Activated CD4-positive, alpha-beta T cell treated with anti-CD3 and anti-CD28 coated beads, Interleukin-2, amount 50 U/mL, for 4 hours (primary cell): ENCODE measurements at places on chromosomes 2 and 18.

- no peak for DNase-seq
Measured at GRCh38 chr2:72131371-72131891, 16.2 kb downstream of the CYP26B1 start.

DNA sequence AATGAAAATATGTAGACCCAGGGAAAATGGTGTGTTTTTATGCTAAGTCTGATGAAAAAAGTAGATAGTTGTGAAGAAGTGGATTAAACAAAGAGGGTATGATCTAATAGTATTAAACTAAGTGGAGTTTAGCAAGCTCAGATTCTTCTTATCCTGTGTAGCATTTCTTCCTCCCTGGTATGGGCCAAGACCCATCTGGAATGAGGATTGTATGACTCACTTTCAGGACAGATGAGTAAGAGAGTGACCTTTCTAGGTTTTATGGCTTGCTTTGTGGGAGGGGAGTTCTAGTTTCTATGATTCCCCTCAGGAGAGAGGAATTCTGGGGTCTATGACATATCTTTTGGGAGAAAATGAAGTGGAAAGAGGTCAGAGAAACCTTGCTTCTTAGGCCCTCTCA is 550.1 kb downstream of the SPAG16 start:
- no peak for DNase-seq

GRCh38 chr2:17208511-17208910 is 309.7 kb downstream of the RAD51AP2 start:
- DNase-seq, result no peak

DNA sequence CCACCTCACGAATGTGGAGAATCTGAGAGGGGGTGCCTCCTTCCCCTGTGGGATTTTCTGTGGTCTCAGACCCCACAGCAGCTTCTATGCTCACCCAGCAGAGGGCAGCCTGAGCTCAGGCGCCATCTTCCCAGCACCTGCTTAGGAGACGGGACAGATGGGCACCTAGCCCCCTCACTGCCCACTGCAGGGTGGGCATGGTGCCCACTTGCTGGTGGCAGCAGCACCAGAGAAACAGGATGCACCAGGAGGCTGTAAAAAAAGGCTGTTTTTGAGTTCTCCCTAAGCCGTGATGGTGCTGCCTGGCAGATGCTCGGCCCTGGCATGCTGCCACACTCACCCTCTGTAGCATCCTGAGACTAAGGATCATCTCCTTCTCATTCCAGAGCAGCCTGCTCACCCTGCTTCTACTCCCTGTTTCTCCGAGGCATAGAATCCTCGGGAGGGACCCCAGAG is 19.1 kb upstream of the SLC20A1 start:
- peak; percentile 49 for DNase-seq

GRCh38 chr2:231985823-231986261 is 24.3 kb downstream of the DIS3L2 start:
- no peak for DNase-seq

GRCh38 chr2:99414566-99414965 is 75.3 kb downstream of the REV1 start:
- no peak for DNase-seq

DNA sequence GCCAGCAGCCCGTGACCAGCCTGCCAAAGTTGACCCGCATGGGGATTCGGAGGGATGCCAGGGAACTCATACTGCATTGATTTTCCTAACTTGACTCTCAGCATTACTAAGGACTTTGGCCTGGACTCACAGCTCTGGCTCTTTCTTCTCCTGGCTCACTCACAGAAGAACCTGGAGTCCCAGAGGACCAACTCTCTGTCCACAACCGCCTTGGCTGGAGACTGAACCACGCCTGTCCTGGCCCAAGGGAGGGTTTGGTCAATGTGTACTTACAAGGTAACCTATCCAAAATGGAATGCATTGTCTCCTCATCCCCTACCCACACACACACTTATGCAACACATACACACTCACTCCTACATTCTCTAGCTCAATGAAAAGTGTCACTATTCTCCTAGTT is 135.6 kb upstream of the KLHL29 start:
- no peak for DNase-seq

DNA sequence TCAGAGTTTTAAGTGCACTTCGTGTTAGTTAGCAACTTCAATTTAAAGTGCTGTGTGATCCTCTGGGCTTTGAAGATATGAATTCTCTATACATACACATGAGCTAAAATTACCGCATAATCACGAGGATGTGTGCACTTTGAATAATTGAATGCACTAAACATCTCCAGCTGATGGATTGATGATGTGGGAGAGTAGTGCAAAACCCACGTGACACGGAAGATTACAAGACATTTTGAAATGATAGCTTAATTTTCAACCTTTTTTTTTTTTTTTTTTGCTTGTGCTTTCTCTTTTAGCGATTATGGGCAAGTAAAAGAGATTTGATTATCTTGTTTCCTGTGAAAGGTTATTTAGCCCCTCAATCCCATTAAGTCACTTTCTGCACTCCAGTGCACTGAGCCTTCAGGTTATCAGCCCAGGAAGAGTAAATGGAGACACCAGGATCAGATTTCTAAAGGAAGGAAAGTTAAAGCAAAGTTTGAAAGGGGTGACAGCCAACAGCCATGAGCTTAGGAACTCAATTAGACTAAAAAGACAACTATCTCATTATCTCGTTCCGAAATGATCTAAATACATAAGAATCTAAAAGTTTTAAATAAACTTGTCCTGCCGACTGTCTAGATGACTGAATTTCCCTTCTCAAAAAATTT is 81.6 kb downstream of the CDK15 start:
- no peak for DNase-seq

GRCh38 chr18:5538544-5538943 is 5.3 kb downstream of the EPB41L3 start:
- no peak for DNase-seq

GRCh38 chr2:56754627-56755026 is 570.8 kb downstream of the CCDC85A start:
- DNase-seq, result no peak

DNA sequence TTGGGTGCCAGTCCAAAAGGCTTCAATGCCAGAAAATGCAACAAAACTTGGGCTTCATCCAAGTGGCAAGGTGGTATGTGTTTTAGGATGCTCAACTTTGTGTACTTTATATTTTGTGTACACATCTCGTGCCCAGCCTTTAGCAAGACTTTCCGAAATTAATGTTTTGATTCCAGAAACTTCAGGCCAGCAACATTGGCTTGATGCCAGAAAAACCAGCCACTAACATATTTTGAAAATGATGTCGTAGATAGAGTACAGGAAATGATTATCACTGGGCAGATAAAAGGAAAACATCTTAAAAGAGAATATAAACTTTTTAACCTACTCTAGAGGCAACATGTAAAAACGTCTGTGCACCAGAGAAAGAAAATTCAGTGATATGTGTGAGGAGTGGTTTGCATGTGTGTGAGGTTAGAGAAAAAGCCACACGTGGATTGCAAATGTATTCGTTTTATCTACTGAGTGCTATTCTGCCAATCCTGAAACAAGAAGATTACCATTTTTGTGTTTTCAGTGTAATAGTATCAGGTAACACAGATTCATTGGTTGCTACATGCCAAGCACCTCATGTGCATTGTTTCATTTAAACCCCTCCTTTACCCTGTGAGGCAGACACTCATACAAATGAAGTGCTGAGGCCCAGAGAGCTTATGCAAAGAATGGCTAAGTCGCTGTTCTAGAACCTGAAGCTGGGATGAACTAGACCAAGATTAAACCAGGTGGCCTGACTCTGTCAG is 264.8 kb downstream of the C1D start:
- no peak for DNase-seq

GRCh38 chr2:48952143-48952542 is 196.6 kb upstream of the LHCGR start:
- DNase-seq, result no peak

GRCh38 chr2:181174611-181175580 is 194.5 kb downstream of the UBE2E3 start:
- DNase-seq, result no peak

DNA sequence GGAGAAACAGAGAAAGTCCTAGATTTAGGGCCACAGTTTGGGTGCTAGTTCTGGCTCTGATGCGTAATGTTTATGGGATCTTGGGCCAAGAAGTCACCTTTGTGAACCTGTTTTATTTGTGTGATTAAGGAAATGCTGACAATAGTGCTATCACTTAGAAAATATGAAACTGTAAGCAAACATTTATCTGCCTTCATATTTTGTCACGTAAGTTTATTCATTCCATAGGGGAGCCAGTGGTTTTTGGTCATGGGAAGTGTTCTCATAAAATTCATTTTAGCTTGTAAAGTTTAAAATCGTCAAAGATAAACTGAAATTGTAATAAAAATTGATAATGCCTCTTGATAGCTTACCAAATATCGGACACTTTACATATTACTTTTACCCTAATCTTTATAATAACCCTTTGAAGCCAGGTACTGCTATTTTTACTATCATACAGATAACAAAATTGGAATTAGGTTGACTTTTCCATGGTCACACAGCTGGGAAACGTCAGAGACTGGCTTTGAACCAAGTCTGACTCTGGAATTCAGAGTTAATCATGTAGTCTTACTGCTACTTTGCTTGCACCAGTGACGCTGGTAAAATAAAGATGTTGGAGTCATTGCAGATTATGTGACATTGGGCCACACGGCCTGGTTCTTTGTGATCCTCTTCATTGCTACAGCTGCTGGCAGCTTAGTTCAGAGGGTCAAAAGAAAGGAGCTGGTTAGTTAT is 99.7 kb downstream of the ICA1L start:
- no peak for DNase-seq

DNA sequence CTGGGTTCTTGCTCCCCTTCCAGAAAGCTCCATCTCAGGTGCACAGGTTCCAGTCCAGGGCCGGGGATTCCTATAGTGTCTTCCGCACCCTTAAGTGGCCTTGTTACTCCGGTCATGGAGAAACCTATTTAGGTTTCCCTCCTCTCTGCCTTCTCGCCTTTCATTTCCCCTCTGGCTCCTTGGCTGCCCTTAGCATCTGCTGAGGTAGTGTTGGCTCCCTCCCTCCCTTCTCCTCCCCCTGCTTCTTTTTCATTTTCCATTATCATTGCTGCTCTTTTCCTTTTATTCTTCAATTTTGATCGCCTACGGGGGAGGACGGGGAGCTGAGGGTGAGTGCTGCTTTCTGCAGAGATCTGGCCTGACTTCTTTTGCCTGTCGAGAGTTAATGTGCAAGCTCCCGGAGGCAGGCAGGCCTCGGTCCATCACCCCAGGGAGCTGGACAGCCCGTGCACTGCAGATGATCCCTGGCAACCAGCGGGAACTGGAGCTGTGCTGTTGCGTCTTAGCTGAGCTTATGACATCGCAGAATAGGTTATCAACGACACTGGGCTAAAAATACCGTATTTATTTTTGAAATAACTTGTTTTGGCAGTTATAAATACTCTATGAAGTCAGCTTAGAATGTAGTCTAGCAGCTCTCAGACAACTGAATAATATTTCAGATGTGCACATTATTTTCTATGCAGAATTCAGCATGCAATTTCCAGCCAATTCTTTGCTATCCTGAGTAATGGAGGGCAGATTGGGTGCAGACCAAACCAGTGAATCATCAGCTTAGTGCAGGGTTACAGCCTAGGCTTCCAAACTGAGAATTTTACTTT is 141.9 kb downstream of the SLC4A3 start:
- no peak for DNase-seq

- no peak for DNase-seq
Measured at GRCh38 chr2:237223201-237223861, 137.6 kb downstream of the COPS8 start.

- DNase-seq, result no peak
Measured at GRCh38 chr2:171187819-171188218, 27.1 kb upstream of the TLK1 start.

- no peak for DNase-seq
Measured at GRCh38 chr2:20725782-20726181, 58.8 kb downstream of the GDF7 start.

DNA sequence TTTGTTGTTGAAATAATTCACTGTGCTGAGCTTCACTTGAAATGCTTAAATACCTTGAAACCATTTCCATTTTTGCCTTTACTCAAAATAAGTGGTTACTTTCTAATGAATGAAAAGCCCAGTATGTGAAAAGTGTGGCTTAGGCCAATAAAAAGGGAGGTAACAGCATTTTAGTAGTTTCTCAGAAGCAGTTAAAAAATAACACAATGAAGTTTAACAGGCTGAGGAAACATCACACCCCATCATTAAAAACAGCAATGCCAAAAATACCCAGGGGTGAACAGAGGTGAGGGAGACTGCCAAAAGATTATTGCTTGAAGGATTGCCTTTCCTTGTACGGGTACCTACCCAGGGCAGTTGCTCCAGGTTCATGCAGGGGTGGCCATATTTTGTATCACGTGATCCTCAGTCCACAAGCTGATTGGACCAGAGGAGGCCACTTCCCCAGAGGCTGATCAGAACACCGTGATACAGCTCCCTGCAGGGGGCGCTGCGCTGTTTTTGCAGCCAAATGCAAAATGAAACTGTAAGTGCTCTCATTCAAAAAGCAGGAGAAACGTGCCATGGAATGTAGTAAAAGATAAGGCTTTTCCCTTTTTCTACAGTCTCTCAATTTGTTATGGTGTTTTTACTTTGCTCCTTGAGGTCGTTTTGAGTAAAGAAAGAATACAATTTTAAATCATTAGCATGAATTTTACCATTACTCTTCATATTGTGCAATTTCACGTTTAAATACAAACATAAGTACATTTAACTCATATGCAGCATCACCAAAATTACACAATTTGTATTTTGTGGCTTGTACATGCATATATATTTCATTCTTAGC is 70.2 kb upstream of the SH3BP4 start:
- no peak for DNase-seq

GRCh38 chr2:114134146-114134545 is 244.3 kb downstream of the ACTR3 start:
- DNase-seq, result no peak

GRCh38 chr18:68083776-68084175 is 567.3 kb upstream of the DSEL start:
- DNase-seq, result no peak

DNA sequence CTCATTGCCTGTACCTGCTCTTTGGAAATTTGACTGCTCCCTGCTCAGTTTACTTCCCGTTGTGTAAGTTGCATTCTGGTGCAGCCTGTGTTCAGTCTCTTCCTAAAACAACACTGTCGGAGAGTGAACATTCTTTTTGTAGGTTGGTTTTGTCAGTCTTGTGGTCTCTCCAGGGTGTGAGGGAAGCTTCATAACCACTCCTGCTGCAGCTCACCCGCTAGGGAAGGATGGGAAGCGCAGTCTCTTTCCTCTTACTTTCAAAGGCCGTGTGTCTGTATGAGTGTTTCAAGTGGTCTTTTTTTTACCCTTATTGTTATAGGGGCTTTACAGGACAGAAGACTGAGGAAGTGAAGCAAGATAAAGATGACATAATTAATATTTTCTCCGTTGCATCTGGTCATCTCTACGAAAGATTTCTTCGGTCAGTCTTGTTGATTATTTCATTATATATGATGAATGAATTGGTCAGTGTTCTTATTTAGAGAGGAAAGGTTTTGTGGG is 87.2 kb downstream of the UGGT1 start:
- no peak for DNase-seq

GRCh38 chr2:26861610-26862224 is 13.8 kb downstream of the DPYSL5 start:
- no peak for DNase-seq

DNA sequence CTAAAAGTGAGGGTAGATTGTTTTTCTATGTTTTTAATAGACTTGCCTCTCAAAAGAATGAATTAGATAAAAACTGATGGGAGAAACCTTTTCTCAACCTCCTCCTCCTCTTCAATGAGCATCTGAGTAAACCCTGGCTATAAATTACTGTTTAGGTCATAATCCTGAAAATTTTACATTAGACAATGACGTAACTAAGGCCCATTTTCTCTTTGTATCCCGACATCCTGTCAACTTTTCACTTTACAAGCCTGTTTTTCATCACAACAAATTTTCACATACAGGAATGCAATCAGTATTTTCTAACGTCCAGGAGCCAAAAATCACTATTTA is 1.3 kb downstream of the SPIRE1 start:
- no peak for DNase-seq

GRCh38 chr2:71611781-71612527 is 158.6 kb downstream of the DYSF start:
- no peak for DNase-seq
